H9 (cell line): ENCODE measurements at places on chromosomes 1 and 21.

- DNase-seq: peak; percentile 38
These were observed 2.5 kb upstream of the TRPM2 start for GRCh38 chr21:44350773-44351481.

DNA sequence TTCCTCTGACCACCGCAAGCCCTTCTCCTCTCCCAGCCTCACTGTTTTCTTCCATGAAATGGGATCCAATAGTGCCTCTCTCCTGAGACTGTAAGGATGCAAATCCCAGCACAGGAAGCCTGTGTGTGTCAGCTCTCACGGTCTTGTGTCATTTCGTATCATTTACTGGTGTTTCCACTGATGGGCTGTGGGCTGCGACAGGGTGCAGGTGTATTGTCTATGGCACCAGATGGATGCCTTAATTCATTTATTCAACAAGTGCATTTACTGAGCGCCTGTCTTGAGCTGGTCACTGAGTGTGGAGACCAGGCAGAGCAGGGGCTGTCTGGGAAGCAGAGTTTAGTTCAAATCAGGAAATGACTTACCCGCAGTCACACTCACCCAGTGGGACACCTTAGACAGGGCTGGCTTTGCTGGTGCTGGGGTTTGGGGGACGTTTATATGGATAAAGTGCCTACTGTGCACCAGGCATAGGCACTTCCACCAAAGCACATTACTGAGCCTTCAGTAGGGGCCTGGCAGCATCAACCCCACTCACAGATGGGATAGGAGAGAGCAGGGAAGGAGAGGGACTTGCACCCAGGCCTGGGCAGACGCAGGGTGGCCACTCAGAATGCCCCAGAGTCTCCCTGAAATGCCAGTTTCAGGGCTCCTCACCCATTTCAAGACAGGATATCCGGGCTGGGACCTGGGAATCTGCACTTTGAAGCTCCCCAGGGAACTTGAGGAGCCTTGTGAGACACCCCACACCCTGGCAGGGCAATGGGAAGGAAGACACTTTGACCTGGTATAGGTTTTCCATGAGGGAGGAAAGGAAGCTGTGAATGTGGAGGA lies 398.9 kb downstream of the MATN1 start:
- no peak for DNase-seq

- peak; percentile 51 for DNase-seq
These were observed 156.1 kb downstream of the KIF26B start for GRCh38 chr1:245310571-245311531.

DNA sequence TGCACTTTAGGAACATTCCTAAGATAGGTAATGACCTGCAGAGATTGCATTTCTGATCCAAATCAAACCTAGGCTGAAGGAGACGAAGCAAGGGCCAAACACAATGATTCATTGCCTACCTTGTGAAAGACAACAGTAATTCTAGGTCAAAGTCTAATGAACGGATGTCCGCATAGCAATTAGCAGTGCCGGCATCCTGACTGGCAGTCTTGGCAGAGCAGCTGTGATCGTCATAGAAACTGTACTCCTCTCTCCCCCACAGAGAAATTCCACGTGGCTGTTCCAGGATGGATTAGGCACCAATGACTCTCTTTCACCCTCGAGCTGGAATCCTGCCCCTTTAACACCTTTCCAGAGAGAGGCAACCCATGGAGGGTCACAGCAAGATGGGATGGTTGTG lies 28.9 kb upstream of the VAV3 start:
- DNase-seq: no peak

DNA sequence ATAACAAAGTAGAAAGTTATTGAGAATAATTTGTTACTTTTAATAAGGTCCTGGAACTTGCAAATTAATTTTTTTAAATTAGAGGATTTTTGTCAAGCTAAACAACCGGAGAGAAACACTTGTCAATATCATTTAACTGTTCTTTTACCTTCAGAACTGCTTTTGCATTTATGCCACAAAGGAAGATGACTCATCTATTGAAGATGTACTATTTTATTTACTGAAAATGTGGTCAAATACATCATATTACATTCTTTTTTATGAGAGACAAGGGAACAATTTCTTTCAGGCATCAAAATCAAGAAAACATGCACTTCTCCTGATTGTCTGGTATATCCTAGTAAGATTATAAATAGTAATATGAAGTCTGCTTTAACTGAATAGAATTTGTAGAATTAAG lies 558.2 kb upstream of the PRMT6 start:
- DNase-seq: no peak

- peak; percentile 13 for DNase-seq
These were observed 127.6 kb downstream of the DMRTB1 start for GRCh38 chr1:53586765-53587164.

DNA sequence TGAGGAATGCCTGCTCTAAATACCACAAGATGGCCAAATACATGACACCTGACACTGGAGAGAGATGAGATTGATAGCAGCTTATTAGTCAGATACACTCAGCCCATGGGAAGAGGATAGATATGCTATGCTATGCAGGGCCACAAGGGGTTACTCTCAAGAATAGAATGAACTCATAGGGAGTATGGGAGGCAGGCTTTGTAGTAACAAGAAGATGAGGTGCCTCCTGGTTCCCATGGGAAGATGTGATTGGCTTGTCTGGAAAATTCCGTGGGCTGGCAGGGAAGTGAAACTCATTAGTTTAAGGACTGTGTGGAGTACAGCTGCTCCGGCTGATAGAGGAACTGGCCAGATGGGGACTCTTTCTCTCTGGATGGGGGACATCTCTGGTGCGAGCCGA lies 16.5 kb downstream of the CCDC30 start:
- peak; percentile 45 for DNase-seq

GRCh38 chr1:9691691-9692090 lies 40.2 kb downstream of the PIK3CD start:
- no peak for DNase-seq

- DNase-seq: no peak
These were observed 102.9 kb downstream of the DENND1B start for GRCh38 chr1:197672347-197672746.
